ENCODE measurements at places on chromosomes 5 and 9.

GRCh38 chr9:110109333-110110092 lies 98.4 kb downstream of the C9orf152 start:
- no peak for DNase-seq

- DNase-seq = peak; percentile 65
Observed at GRCh38 chr9:18274693-18275092, 199.3 kb upstream of the ADAMTSL1 start.

GRCh38 chr5:68246802-68247201 lies 31.2 kb downstream of the PIK3R1 start:
- no peak for DNase-seq

GRCh38 chr5:176873541-176874172 lies 25.5 kb downstream of the HK3 start:
- no peak for DNase-seq

- DNase-seq = peak; percentile 72
Observed at GRCh38 chr5:125134216-125135081, 388.0 kb upstream of the ZNF608 start.

DNA sequence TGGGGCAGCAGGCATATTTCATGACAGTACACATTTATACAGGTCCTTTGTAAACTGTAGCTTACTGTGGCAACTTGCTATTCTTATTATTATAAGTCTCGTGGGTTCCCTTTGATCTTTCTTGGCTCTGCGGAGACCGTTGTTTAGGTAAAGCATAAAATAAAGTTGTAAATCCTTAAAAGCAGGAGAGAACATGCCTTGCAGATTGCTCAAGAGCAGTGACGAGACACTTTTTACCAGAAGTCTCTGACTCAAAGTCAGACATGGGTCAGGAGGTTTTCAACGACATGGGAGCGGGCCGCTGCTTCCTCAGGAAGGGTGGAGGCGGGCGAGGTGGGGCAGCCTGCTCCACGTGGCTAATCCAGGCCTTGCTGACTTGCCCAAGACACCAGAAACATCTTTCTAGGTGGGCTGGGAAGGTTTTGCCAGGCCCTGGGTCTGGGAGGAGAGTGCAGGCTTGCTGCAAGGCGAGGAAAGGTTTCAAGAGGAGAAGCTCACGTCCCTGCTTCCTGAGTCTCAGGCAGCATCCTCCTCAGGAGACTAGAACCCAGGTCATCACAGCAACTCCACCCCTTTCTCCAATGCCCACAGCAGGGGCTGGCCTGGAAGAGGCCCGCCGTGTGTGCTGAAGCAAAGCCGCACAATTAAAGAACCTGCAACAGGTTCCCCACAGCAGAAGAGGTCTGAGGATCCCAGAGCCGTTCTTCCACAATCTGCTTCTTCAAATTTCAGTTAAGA lies 6.5 kb downstream of the TBC1D2 start:
- DNase-seq = peak; percentile 98

GRCh38 chr5:54997081-54997480 lies 11.7 kb upstream of the ESM1 start:
- DNase-seq = no peak

- peak; percentile 72 for DNase-seq
Observed at GRCh38 chr9:38432922-38433510, 8.8 kb upstream of the IGFBPL1 start.

GRCh38 chr5:71695595-71695994 lies 23.5 kb upstream of the CARTPT start:
- peak; percentile 72 for DNase-seq

- no peak for DNase-seq
Observed at GRCh38 chr5:123865641-123866040, 353.7 kb downstream of the CSNK1G3 start.

- peak; percentile 61 for DNase-seq
Observed at GRCh38 chr5:15376803-15377202, 123.2 kb upstream of the FBXL7 start.

- DNase-seq = no peak
Observed at GRCh38 chr5:3195994-3196393, 399.6 kb upstream of the IRX1 start.

- no peak for DNase-seq
Observed at GRCh38 chr9:132090771-132091170, 11.1 kb upstream of the MED27 start.

DNA sequence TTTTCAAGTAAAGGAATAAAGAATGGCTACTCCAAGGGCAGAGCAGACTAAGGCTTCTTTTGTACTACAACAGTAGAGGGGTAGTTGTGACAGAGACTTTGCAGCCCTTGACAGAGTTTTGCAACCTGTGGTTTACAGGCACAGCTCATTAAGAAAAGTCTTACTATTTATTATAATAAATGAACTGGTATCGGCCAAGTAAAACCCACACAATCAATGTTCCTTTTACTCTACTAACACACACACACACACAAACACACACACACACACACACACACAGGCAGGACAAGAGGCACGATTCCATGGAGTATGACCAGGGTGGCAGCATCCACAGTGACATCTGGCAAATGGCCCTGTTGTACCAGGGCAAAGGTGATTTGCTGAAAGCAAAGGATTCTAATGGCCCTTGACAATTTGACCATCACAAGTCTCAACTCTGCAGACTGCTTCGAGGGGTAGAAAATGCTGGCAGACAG lies 59.1 kb upstream of the GOLPH3 start:
- DNase-seq = no peak

DNA sequence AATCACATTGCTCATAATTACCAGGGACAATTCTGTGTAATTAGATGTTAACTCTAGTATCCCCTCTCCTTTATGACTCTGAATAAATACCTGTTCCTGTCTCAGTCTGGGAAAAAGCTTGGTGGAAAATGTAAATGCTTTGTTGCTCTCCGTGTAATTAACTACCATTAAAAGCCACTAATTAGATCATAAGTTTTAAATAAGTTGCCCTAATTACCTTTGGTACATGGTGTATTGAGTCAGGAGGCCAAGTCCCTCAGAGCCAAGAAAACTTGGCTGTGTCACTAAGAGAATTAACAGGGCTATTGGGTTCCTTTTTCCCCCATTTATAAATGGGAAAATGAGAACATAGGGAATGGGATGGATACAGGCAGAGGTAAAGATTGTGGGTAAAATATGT lies 617.6 kb downstream of the TLR4 start:
- DNase-seq = no peak

DNA sequence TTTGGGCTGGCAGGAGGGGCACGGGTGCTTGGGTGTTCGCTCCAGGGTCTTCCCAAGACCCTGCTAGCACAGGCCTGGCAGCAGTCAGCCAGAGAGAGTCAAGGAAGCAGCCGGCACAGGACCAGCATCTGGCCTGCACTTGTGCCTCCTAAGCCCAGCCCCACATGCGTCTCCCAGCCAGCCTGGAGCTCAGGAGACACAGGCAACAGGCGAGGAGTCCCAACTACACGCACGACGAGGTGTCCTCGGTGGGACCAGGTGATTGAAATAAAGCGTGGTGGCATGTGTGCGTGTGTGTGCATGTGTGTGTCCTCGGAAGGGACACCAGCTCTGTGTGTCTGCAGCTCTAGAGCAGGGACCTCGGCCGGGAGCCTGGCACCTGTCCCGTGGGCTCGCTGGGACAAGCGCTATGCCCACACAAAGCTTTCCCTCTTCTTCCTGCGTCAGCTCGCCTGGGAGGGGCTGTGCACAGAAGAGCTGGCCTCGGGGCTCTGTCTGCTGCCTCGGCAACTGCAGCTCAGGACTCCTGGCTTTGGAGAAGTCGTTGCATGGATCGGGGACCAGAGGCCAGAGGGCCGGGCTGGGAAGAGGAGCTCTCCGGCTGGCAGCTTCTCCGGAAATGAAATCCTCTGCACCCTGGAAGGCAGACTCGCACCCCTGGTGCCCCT lies 14.7 kb upstream of the SLC9A3 start:
- no peak for DNase-seq

DNA sequence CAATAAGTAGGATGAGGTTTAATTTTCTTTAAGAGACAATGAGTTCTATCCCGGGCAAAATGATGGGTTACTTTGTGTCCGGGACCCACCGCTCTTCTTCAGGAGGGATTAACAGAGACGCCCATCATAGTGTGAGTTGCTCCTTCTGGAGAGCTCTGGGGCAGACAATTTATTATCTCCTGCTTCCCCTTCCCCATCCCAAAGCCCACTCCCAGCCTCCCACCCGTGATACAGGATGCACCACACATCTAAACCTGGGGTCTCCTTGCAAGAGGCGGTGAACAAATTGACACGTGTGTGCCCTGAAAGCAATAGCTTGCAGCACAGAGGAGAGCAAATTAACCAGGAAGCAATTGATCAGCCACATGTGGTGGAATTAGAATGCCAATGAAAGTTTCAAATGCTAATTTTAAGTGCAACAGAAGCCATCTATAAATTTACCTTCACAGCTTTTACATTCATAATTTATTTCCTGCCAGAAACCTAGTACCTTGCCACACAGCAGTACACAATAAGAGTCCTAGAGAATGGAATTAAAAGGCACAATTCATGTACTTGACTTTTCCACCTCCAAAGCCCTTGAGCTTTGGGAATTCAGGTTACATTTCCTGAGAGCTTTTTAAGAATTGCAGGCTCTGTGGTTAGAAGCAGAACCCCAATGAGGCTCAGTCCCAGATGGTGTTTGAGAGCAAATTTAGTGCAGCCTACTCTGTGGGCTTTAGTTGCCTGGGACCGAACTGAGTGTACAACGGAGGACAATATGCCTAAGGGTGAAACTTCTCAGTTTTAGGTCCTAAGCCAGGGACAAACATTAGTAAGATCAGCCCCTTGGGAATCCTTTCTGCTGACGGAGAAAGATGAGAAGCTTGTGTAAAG lies 399.6 kb downstream of the MED10 start:
- no peak for DNase-seq

DNA sequence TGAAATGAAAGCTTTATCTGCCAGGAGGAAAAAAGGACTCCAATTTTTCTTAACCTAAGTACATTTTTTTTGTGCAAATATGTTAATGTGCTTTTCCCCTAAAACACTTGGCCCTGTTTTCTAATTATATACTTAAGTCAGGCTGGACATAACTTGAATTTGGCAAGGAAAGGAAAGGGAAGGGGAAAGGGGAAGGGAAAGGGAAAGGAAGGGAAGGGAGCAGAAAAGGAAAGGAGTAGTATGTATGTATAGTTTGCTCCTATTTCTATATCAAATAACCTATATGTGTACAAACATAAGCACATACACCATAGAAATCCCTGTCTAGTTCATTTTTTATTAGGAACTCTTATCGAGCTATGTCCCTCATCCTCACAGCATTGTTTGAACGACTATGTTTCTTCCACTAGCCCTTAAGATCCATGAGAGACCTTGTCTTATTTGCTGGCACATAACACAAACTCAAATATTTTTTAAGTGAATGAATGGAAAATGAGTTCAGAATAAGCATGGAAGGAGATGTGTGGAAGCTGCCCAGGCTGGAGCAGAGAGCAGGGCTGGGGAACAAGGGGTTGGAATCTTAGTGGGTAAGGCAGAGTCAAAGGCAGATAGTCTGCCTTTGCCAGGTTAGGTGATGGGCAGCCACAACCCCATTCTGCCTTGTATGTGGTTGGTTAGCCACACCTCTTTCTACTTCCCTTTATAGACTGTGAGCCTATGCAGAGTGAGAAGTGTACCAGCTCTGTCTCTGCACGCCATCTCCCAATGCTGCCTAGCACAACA lies 70.0 kb downstream of the KLHL3 start:
- DNase-seq = no peak

- no peak for DNase-seq
Observed at GRCh38 chr9:123643518-123643917, 286.4 kb downstream of the DENND1A start.

DNA sequence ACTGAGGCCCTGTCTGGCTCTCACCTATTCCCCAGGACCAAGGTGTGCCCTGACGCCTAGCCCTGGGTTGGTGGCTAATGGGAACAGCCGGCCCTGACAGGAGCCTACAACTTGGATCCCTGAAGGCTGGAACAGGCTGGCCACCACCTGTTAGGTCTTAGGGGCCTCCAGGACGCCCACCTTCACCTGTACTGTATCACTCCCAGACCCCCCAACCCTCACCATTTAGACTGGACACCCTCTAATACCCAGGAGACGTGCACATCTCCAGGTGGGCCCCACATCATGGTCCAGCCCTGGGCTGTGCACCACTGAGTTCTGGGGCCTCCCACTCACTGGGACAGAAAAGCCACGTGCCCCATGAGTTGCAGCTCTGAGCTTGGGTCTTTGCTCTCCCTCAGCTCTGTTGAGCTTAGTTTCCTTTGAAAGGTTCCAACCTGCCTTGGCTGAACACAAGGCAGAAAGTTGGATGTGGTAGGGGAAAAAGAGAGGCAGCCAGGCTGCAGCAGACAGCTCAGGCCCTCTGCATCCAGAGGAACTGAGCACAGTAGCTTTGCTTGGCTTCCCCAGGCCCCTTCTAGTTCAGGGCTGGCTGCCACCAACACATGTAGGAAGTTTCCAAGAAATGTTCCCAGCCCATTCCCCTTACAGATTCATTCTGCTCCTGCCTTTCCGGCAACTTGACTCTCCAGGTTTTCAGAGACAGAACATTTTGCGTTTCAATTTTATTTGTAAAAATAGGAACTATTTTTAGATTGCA lies 116.8 kb upstream of the TBC1D2 start:
- DNase-seq = no peak

GRCh38 chr5:174655351-174655750 lies 69.0 kb upstream of the MSX2 start:
- DNase-seq = no peak

GRCh38 chr9:124652203-124652602 lies 118.9 kb downstream of the NR6A1 start:
- DNase-seq = no peak

GRCh38 chr9:135698767-135699166 lies 514 bp downstream of the SOHLH1 start:
- DNase-seq = no peak

GRCh38 chr9:130467316-130467715 lies 22.6 kb downstream of the ASS1 start:
- no peak for DNase-seq

- DNase-seq = no peak
Observed at GRCh38 chr5:2506603-2507002, 244.9 kb downstream of the IRX2 start.

DNA sequence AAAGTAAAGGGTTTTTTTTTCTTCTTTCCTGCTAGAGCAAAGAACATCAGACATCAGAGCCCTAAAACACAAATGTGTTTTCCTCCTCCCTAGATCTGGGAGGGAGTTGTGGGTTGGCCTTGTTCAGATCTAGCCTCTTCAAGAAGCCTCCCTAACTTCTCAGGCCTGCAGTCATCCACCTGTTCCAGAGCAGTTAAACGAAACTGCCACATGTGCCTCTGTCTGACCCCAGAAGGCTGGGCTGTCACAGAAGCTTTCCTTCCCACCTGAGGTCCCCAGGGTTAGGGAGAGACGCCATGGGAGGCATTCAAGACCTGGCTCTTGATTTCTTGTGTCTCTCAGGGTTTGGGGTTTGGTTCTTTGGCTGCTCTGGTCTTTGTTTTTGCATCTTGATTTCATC lies 87.0 kb downstream of the DAB2IP start:
- DNase-seq = no peak

- no peak for DNase-seq
Observed at GRCh38 chr5:152397581-152397980, 7.5 kb downstream of the NMUR2 start.

DNA sequence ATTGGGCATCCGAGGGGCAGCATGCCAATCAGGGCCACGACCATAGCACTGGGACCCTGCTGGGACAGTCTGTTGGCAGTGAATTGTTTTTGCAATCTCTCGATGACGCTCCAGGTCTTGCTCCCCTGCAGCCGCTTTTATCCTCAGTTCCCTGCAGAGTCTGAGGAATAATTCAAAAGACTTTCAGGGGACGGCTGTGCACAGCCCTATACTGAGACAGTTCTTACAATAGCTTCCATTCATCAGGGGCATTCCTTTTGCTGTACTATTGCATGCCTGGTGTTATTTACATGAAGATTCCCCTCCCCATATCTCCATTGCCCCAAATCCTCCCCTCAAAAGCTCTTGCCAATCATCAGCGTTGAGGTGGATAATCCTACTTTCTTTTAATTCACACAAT lies 163.3 kb upstream of the WWC1 start:
- no peak for DNase-seq

Measured in choroid plexus epithelial cell (primary cell).